Osteoblast (primary cell): ENCODE measurements at places on chromosomes 12 and 14. TPM values are rescaled to one million over a fixed set of nuclear protein-coding genes. Genes with fewer than 3 reads are reported as not detected.

Gene CEBPE
- total RNA-seq, result not detected in 2 replicates

Gene EML5
- total RNA-seq, result under 0.01 TPM in 2 replicates

Gene DNAH10
- total RNA-seq, result 0.72 and 1.5 TPM in 2 replicates

Gene IKZF4
- total RNA-seq, result 1.2 and 2.5 TPM in 2 replicates

Gene PRH2
- total RNA-seq, result 0.36 TPM in 1 of 2 replicates, not detected in the other

Gene SPX
- total RNA-seq, result 1.2 and 2.9 TPM in 2 replicates

Gene HOXC6
- 5.6 and 7.2 TPM in 2 replicates for total RNA-seq

DNA sequence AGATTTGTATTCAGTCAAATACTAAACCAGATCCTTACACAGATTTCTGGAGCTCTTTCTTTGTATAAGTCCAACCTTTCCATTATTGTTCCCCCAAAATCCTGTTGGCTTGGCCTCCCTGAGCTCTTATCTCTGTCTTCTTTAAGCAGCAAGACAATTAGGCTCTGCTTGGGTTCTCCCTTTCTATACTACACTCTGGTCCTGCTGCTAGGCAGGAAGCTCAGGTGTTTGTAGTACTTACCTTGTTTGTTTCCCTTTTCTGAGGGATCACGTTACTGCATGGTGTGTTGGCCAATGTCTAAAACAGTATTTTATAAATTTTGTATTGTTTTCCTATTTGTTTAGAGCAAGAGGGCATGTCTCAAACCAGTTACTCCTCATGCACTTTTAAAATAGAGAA is 192.9 kb downstream of the PRKD1 start:
- no peak for DNase-seq
- H3K27me3 ChIP-seq, result no peaks in the 10 kb centered on the region
- H3K4me1 ChIP-seq, result no peaks in the 10 kb centered on the region
- no peak overlapping the region for H3K27ac ChIP-seq

- no peak for DNase-seq
- H3K4me1 ChIP-seq, result no peaks in the 10 kb centered on the region
- H3K27me3 ChIP-seq, result no peaks in the 10 kb centered on the region
- H3K36me3 ChIP-seq, result peaks cover 34% of the 10 kb centered on the region
Observed at GRCh38 chr12:101902641-101903040, 25.3 kb downstream of the DRAM1 start.

- no peaks in the 10 kb centered on the region for H3K27me3 ChIP-seq
- no peak for DNase-seq
- peaks cover 34% of the 10 kb centered on the region for H3K4me1 ChIP-seq
- peaks cover 11% of the 10 kb centered on the region for H3K36me3 ChIP-seq
- no peak overlapping the region for H3K4me3 ChIP-seq
Observed at GRCh38 chr14:74841230-74842207, 34.4 kb downstream of the PROX2 start.

GRCh38 chr12:27651201-27651600 is 45.0 kb upstream of the REP15 start:
- no peak for DNase-seq
- peaks cover 52% of the 10 kb centered on the region for H3K36me3 ChIP-seq
- H3K4me1 ChIP-seq, result peaks cover under 1% of the 10 kb centered on the region
- H3K4me3 ChIP-seq, result no peak overlapping the region

DNA sequence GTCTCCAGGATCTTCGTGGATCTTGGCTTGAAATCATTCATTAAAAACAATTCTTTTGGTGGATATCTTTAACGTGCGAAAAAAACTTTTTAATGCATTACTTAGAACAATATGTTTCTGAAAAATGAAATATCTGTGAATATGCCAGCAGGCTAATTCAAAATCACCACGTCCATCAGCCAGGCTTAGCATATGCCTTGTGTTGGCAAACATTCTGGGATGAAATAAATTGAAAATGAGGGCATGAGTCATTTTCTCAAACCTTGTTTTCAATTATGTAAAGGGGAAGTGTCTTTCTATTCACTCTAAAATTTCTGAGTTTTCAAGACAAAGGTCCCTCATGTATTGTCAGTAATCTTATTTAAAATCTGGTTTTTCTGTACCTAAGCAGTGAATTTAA is 393.9 kb downstream of the PAWR start:
- H3K4me1 ChIP-seq, result no peaks in the 10 kb centered on the region
- no peak for DNase-seq
- H3K27ac ChIP-seq, result no peak overlapping the region
- no peaks in the 10 kb centered on the region for H3K27me3 ChIP-seq
- H3K36me3 ChIP-seq, result no peaks in the 10 kb centered on the region

DNA sequence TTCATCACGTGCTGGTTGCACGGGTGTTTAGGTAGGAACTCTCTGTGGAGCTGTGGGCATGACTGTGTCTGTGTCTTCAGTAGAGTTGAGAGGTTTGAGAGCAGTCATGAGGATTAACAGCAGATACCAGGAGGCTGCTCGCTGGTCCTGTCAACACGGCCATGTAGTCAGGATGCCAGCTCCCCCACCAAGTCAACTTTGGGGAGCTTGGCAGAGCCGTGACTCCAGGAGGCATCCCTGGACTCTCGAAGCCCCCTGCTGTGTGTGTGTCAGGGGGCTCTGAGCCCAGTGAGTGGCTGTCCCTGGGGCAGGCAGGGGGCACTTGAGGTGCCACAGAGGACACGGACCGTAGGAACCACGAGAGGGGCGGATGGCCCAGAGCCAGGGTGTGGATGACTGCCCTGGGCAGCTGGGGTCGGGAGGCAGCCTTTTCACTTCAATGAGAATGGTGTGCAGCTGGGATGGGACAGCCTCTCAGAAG is 7.2 kb upstream of the GPR132 start:
- no peak overlapping the region for H3K4me3 ChIP-seq
- H3K27ac ChIP-seq, result no peak overlapping the region
- H3K27me3 ChIP-seq, result peaks cover 16% of the 10 kb centered on the region
- peaks cover 1% of the 10 kb centered on the region for H3K4me1 ChIP-seq

DNA sequence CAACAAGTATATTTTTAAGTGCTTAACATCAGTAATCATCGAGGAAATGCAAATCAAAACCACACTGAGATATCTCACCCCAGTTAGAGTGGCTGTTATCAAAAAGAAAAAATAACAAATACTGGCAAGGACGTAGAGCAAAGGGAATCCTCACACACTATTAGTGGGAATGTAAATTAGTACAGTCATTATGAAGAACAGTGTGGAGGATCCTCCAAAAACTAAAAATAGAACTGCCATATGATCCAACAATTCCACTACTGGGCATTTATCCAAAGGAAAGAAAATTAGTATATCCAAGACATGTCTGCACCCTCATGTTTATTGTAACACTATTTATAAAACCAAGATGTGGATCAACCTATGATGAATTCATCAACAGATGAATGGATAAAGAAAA is 149.0 kb upstream of the PWP1 start:
- no peak for DNase-seq
- no peak overlapping the region for H3K4me3 ChIP-seq
- no peaks in the 10 kb centered on the region for H3K27me3 ChIP-seq

DNA sequence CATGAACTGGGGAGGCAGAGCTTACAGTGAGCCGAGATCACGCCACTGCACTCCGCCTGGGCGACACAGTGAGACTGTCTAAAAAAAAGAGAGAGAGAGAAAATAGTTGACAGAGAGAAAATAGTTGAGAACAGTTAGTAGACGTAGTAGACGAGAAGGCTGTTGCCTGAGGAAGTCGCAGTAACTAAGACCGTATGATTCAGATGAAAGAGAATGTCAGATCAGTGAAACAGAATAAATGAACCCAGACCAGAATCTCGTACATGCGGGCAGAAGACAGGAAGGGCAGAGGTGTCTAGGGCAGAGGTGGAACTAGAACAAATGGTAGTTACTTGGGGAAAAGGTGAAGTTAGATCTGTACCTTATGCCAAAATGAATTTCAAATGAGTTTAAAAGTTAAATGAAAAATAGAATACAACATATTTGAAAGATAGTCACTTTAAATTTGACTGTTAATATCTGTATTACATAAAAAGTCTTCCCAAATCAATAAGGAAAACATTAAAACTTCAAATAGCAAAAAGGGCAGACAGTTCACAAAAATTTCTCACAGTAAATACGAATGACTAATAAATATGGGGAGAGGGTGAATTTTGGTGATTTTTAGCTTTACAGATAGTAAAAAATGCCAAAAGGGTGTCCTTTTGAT is 17.7 kb downstream of the MDM2 start:
- H3K36me3 ChIP-seq, result peaks cover 94% of the 10 kb centered on the region
- H3K27ac ChIP-seq, result peak overlapping the region; percentile 3
- DNase-seq, result no peak
- no peaks in the 10 kb centered on the region for H3K27me3 ChIP-seq

DNA sequence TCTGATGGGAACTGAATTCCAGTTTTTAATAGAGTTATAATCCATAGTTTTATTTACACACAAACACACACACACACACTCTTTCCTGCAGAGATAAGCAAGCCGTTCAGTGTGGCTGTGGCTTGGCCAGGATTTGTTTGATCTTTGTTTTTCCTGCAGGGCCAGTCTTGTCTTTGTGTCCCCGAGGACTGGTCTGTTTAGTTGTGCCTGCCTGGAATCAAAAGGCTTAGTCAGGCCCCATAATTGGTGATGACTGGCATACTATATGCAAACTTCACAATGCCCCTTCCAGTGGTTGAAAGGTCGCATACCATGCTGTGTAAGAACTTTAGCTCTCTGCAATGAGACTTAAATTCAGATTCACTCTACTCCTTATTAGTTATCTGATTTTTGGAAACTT is 26.0 kb downstream of the WBP11 start:
- H3K4me1 ChIP-seq, result peaks cover 24% of the 10 kb centered on the region
- peak; percentile 72 for DNase-seq
- H3K27ac ChIP-seq, result no peak overlapping the region
- no peaks in the 10 kb centered on the region for H3K27me3 ChIP-seq
- no peaks in the 10 kb centered on the region for H3K36me3 ChIP-seq
